ENCODE measurements at places on chromosomes 1 and 21.

- H3K4me3 ChIP-seq, result no peak overlapping the region
- H3K4me1 ChIP-seq, result peaks cover 41% of the 10 kb centered on the region
- DNase-seq, result no peak
- no peaks in the 10 kb centered on the region for H3K27me3 ChIP-seq
- H3K36me3 ChIP-seq, result peaks cover 4% of the 10 kb centered on the region
Measured at GRCh38 chr21:29309703-29310102, 11.0 kb downstream of the BACH1 start.

- H3K27me3 ChIP-seq, result peaks cover 41% of the 10 kb centered on the region
- H3K4me1 ChIP-seq, result no peaks in the 10 kb centered on the region
- H3K4me3 ChIP-seq, result no peak overlapping the region
Measured at GRCh38 chr1:17523321-17524041, 16.0 kb upstream of the ARHGEF10L start.

- H3K4me1 ChIP-seq, result peaks cover 6% of the 10 kb centered on the region
- DNase-seq, result no peak
- H3K36me3 ChIP-seq, result peaks cover 8% of the 10 kb centered on the region
- H3K27ac ChIP-seq, result no peak overlapping the region
Measured at GRCh38 chr1:41098730-41099460, 77.4 kb upstream of the SLFNL1 start.

GRCh38 chr1:159835862-159836525 lies 9.3 kb downstream of the SLAMF8 start:
- H3K27me3 ChIP-seq, result peaks cover 8% of the 10 kb centered on the region
- H3K4me3 ChIP-seq, result no peak overlapping the region
- peaks cover 4% of the 10 kb centered on the region for H3K36me3 ChIP-seq
- no peak overlapping the region for H3K27ac ChIP-seq

DNA sequence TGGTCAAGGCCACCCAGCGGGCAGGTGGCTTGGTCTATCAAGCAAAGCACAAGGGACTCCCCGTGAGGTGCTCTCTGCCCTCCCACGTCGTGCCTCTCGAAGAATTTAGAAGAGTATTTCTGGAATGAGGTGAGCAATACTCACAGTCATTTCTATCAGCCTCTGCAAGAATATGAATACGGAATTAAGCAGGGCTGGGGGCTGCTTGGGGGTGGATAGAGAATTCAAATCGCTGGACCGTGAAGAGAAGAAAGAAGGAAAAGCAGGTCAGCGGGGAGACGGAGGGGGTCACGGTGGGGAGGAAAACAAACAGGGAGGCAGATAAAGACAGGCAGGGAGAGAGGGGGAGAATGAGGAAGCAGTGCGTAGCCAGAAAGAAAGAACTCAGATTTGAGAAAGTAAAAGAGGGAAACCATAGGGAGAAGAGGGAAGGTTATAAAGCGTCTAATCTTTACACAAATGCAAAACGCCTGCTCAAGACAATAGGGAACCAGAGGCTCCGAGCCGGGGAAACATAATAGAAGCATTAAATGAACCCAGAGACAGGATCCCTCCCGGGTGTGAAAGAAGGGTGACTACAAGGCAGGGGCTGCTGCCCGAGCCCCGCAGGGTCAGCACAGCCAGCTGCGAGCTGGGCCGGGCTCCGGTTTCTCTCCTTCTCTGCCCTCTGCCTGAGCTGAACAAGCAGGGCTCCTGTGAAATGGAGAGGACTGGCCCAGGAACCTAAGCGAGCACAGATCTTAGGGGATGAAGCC lies 2.1 kb upstream of the EDN2 start:
- DNase-seq, result no peak
- peaks cover 3% of the 10 kb centered on the region for H3K36me3 ChIP-seq
- H3K4me1 ChIP-seq, result peaks cover 6% of the 10 kb centered on the region
- H3K27ac ChIP-seq, result no peak overlapping the region
- peaks cover 33% of the 10 kb centered on the region for H3K27me3 ChIP-seq
